Stimulated activated naive CD4-positive, alpha-beta T cell treated with Interleukin-2 at 50 U/mL for 16 hours (primary cell): ENCODE measurements at places on chromosomes 7 and 10.

DNA sequence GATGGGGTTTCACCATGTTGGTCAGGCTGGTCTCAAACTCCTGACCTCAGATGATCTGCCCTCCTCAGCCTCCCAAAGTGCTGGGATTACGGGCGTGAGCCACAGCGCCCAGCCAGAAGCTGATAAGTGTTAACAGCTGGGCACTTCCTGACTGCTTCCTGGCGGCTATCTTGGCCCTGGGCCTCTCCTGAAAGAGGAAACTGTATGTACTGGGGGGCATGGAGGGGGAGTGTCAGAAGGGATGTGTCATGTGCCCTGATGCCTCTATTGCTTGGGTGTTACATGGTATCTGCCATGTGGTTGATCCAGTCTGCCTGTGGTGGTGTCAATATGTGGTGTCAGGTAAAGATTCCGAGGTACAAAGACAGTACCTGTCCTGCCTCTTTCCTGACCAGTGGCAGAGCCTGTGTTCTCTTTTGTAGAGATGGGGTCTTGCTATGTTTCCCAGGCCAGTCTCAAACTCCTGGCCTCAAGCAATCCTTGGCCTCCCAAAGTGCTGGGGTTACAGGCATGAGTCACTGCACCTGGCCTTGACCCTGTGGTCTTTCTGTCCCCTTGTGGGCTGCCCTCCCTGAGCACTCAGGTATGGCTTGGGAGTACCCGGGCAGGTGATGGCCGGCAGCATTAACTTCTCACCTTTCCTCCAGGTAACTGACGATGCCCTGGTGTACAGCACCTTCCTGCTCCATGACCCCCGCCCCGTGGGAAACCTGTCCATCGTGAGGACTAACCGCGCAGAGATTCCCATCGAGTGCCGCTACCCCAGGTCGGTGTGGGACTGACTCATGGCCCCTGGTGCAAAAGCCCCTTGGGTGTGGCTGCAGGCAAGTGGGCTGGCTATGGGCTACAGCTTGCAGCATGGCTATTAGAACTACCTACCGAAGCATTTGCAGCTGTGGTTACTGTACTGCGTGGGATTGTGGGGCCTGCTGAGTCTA lies 4.4 kb downstream of the ZP3 start:
- no peak for DNase-seq

- no peak for DNase-seq
Measured at GRCh38 chr7:131506597-131506996, 49.8 kb downstream of the PODXL start.

DNA sequence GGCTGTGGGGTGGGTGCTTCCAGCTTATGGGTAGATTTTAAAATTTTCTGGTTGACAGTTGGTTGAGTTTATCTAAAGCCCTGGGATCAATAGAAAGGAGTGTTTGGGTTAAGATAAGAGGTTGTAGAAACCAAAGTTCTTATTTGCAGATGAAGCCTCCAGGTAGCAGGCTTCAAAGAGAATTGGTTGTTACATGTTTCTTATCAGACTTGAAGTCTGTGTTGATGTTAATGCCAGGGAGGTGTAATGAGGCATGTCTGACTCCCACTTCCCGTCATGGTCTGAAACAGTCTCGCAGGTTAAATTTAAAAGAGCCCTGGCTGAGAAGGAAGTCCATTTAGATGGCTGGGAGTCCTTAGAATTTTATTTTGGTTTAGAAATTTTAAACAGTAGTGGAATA lies 165.2 kb upstream of the TMEM72 start:
- no peak for DNase-seq

DNA sequence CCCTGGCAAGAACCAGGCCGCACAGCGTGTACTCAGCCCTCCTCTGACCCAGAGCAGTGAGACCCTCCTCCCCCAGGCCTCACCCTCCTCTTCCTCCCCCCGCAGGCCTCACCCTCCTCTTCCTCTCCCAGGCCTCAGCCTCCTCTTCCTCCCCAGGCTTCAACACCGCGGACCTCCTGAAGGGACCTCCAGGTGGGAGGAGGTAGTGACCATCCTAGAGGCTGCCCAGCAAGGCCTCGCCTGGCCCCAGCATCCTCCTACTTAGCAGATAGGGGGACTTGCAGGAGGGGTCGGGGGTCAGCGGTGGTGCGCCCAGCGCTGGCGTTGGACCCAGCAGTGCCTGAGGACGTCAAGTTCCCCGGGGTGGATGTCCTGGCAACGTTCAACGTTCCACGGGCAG lies 270.8 kb downstream of the ELFN1 start:
- no peak for DNase-seq

DNA sequence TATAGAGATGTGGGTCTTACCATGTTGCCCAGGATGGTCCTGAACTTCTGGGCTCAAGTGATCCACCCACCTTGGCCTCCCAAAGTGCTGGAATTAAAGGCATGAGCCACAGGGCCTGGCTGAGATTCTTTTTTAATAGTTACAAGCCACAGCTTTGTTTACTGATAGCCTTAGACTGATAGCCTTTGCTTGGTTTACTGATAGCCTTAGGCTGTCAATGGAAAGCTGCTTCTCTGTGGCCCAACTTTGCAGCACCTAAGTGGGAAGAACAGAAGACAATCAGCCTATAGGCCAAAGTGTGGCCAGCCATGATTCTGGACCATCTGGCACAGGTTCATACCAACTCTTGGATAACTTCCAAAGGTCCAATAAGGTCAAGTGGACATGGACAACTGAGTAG lies 24.1 kb upstream of the CDCA7L start:
- no peak for DNase-seq

- no peak for DNase-seq
Measured at GRCh38 chr7:123051916-123052315, 56.4 kb upstream of the TAS2R16 start.

DNA sequence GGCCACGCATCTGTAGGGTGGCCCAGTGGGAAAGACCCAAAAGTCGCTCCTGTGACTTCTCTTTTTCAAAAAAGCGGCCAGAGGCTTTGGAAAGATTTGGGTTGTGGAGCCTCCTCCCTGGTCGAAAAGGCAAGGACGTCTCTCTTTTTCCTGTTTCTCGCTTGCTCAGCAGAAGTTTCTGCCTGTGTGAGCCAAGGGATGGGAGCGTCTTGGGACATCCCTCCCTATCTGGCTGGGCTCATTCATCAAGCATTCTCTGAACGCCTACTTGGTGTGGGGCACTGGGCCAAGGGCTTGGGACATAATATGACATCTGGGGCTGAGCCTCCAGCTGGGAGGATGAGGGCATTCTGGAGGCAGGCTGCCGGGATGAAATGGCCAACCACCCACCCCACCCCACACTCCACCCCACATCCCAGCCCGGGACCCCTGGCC lies 120.9 kb downstream of the C10orf105 start:
- DNase-seq, result no peak

DNA sequence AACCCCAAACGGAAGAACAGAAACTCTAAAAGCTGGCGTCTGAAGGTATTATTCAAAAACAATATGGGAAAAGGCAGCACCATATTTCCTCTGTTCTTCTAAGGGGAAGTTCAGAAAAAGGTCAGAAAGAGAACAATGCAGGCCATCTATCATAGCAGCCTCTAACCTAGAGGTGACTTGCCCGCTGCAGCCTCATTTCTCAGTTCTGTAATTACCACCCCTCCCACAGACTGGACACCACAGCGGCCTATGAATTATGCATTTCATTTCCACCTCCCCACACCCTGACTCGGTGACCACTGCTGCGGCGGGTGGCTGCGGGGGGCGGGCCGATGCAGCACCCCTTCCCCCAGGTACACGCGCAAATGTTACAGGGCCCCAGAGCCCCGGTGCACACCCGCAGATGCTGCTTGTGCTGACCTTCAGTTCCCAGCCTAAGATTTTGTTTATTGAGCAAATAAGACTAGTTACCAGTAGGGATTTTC lies 125.5 kb downstream of the CLEC2L start:
- DNase-seq, result peak; percentile 5

- DNase-seq, result peak; percentile 28
Measured at GRCh38 chr10:17430647-17431355, 23.6 kb downstream of the ST8SIA6 start.

DNA sequence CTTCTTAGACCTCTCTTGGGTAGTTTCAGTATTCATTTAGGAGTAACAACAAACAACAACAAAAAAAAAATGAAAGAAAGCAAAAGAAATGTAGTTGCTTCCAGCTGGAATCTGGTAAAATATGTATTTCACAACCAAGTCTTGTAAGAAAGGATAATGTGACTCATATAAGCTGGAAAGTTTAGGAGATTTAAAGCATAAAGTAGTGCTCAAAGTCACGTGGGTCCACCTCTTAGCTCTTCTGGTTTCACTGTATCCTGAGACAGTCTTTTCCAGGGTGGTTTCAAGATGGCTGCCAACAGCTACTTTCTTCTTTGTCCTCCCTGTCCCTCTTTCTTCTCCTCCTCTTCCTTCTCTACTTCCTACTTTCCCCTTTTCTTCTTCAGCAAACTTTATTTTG lies 69.5 kb upstream of the CDK13 start:
- DNase-seq, result no peak

DNA sequence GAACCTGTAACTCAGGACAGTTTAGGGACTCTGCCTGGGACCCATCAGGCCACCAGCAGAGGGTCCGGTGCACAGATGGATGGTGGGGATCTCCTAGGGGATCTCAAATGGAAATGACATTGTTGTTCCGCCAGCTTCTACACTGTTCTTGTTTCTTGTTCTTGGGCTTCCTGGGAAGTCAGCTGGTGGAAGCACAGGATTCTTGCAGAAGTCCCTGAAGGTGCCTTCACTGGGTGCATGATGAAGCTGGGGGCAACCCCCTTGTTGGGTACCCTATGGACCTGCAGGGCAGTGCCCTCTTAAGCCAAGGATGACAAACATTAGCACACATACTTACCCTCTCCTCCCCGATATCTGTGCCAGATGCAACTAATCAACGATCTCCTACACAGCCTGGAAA lies 18.6 kb downstream of the SFTPD start:
- DNase-seq, result no peak

- DNase-seq, result no peak
Measured at GRCh38 chr10:122561212-122561611, 658 bp downstream of the DMBT1 start.

GRCh38 chr10:86596266-86596665 lies 58.1 kb upstream of the OPN4 start:
- DNase-seq, result no peak

- no peak for DNase-seq
Measured at GRCh38 chr7:70512761-70513160, 619.2 kb upstream of the GALNT17 start.

DNA sequence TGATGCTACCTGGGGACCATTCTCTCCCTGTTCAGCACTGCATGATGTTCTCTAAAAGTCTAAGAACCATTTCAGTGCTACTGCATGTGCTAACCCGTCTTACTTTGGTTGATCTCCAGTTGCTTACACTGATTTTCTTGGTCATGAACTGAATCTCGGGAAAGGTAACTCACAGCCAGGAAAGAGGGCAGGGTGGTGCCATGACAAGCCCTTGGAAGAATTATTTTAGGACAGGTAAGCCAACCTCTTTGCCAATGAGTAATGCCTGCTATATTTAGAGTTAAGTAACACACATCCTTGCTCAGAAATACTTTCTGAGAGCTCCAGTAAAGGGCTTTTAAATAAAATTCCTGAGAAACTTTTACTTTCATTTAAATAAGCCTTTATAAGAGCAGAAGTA lies 126.7 kb downstream of the ARL4A start:
- no peak for DNase-seq

- DNase-seq, result no peak
Measured at GRCh38 chr10:35927990-35928488, 285.9 kb upstream of the FZD8 start.

GRCh38 chr10:43251419-43252165 lies 15.3 kb downstream of the RASGEF1A start:
- no peak for DNase-seq

GRCh38 chr10:129471447-129472175 lies 4.6 kb downstream of the MGMT start:
- no peak for DNase-seq

DNA sequence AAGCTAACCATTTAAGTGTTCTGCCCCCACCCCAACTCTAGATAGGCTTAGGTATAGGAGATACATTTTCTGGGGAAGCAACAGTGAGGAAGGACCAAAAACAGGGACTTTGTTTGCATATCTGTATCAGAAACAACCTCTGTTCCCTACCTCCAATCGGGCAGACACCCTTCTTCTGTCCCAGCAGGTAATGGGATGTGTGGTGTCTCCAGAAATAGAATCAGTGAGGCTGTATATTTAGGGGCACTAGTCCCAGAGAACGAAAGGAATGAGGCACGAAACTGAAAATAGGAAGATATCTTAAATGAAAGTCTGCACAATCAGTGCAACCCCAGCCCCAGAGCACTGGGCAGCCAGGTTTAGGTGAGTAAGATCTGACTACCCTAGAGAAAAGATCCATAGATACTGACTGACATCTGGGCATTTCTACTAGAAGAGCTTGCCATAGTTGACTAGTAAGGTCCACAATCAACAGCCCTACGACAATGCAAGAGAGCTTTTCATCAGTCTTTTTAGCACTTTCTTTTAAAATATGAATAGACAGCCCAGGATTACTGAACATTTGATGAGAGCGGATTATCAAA lies 28.1 kb downstream of the PLEKHA1 start:
- DNase-seq, result no peak

DNA sequence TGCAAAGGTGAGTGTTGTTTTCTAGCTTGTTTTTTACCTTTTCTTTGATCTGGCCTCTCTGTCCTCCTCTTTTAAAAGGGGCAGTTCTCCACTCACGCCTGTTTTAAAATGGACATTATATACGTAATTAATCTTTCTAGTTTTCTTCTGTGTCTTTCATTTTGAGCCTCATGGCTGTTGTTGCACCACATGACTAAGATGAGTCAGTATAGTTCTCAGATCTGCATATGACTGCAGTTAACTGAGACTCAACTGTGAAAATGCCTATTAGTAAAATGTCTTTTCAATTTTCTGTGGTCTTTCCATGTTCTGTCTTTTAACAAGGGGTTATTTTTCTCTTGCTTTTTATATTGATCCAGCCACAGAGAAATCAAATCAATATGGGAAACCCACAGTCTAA lies 296.1 kb downstream of the CDK14 start:
- DNase-seq, result no peak

DNA sequence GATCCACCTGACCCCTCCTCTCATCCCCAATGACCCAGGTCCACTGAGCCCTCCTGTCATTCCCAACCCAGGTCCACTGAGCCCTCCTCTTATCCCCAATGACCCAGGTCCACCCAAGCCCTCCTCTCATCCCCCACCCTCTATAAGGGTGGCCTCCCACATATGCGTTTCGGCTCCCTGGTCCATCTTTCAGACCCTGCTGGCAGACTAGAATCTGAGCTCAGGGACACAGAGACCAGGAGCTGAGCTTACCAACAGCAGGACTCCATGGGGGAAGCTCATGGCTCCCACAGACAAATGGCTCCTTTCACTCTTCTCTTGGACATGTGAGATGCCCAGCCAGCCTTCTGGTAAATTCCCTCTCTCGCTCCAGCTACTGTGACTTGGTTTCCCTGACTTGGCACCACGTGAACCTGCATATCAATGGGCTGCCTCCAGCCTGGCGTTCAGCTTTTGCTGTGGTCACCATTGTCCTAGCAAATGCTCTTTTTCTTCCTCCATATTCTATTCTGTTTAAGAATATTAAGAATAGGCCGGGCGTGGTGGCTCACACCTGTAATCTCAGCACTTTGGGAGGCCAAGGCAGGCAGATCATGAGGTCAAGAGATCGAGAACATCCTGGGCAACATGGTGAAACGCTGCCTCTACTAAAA lies 24.8 kb upstream of the INPP5A start:
- no peak for DNase-seq

- DNase-seq, result no peak
Measured at GRCh38 chr10:77756319-77757232, 119.0 kb upstream of the KCNMA1 start.

GRCh38 chr7:159226011-159226702 lies 81.5 kb upstream of the VIPR2 start:
- DNase-seq, result no peak
